H9 (cell line): ENCODE measurements at places on chromosomes 12 and 14. TPM values are rescaled to one million over a fixed set of nuclear protein-coding genes. Genes with fewer than 3 reads are reported as not detected.

Gene SDR9C7
- not detected in 2 replicates for total RNA-seq

DNA sequence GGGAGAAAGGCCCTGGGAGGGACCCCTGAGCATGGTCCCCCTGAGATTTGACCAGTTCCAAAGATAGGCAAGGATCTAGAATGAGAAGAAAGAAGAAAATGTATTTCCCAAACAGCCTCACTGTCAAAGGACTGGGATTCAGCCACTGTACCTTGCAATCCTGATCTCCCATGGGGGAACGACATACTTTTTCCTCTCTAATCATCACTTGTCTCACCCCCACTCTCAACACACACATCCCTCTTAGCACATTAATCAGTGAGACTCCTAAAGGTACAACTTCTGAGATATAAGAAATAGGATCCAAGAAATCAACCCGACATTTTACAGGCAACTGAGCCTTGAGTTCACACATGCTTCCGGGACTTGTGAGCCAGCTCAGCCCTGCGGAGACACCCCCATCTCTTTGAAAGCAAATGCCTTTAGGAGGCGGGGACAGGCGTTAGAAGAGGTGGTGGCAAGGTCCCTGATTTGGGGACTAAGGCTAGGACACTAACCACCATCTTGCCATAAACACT, 1.4 kb downstream of the MAP3K9 start:
- DNase-seq = peak; percentile 78

- DNase-seq = no peak
Measured at GRCh38 chr14:69464829-69465228, 19.7 kb upstream of the PLEKHD1 start.

GRCh38 chr12:4987076-4988046, 56.3 kb upstream of the KCNA5 start:
- no peak for DNase-seq

GRCh38 chr12:12404297-12404696, 47.4 kb downstream of the BORCS5 start:
- DNase-seq = no peak

Gene ASIC1
- 3.9 and 4.0 TPM in 2 replicates for total RNA-seq

- DNase-seq = no peak
Measured at GRCh38 chr12:99454539-99455172, 192.9 kb upstream of the GARIN6 start.
